ENCODE measurements at places on chromosomes 12 and 14.

- DNase-seq: peak; percentile 89
These were observed 21.6 kb upstream of the CACNA2D4 start for GRCh38 chr12:1939801-1940607.

GRCh38 chr12:85949253-85949652, 75.2 kb downstream of the NTS start:
- no peak for DNase-seq

DNA sequence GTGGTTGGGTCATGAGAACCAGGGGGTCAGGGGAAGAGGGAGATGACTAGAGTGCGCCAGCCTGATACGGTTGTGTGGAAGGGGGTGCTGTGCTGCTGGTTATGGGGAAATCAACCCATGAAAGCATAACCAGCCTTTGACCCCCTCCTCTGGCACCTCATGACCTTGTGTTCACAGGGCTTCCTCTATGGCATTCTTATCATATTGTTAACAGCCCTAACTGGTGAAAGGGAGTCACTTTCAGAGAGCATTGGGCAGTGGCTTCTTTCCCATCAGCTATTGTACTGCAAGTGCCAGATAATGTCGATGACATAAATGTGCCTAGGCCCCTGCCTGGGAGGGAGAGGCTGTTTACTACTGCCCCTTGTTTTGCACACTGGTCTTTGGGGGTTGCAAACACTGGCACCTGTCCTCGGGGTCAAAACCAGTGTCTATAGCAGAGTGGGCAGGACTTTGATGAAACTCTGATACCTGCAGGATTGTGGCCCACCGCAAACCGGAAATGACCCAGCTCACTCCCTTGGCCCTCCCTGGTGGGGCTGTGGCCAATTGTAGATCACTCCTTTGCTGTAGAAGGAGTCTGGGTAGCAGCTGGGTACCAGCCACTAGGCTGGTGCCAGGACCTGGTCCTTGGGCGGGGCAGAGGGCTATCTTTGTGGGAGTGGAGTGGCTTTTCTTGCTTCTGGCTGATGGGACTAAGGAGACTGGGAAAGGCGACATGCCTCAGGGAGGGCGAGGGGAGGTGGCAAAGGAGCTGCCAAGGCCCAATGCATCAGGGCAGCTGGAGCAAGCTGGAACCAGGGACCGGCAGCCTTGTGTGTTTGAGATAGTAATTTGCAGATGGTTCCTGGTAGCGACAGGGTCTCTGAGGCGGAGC, 634 bp upstream of the TMEM63C start:
- DNase-seq: no peak

- DNase-seq: no peak
These were observed 32.6 kb downstream of the COCH start for GRCh38 chr14:30906752-30907658.

GRCh38 chr12:25557830-25558436, 4.8 kb upstream of the LMNTD1 start:
- peak; percentile 60 for DNase-seq

DNA sequence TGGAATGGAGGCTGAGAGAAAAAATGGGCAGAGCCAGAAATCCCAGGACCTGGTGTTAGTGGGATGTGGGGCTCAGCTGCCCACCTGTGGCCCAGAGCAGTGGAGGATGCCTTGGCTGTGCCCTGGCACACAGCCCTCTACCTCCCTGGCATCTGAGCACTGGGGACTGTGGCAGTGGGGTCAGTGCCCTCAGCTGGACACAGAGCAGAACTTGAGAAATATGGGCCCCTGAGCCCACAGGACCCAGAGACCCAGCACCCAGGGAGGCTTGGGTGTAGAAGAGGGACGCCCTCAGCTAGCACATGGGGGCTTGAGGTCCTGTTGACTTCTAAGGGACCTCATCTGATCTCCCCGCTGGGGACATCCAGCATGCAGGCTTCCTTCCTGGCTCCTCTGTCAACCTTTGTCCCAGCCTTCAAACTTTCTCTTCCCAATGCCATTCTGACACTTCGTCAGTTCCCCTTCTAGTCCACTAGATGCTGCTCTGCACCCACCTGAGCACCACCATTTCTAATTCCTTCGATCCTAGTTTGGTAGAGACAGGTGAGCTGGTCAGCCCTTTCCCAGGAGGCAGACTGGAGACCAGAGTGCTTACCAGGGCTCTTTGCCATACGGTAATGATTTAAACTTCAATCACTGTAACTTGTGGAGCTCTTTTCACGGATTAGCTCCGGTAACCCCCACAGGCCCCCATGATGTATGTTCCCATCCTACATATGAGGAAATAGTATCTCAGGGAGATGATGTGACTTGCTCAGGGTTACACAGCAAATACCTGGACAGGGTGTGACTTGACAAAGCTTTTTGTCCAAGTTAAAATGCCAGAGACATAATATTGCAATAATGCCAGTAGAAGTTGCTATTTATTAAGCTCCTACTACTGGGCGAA, 143.7 kb downstream of the ASCL4 start:
- DNase-seq: peak; percentile 19

DNA sequence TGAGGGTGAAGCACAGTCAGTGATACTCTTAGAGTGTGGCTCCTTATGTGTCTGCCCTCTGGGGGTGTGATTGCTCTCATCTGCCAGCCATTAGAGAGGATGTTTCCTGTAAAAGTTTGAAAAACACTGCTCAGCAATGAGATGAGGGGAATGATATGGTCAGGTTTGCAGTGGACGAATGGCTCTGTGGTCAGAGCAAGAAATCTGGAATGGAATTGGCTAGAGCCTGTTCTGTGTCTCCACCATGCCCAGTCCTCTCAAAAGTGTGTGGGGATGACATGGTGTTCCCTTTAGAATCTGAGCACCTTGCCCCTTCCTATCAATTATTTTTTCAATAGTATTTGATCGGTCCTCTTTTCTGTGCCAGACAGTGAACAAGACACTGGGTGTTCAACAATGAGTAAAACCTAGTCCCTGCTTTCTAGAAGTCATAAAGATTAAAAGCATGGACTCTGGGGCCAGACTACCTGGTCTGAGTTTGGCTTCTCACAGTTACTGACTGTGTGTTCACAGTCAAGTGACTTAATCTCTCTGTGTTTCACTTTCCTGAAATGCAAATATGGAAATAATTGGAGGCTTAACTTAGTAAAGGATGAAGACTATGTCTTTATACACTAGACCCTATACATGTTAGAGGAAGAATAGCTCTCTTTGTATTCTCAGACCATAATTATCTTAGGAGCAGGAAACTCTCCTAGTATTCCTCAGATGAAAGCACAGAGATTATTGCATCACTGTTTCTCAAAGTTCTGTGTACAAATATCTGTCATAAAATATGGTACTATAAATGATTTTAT, 1.6 kb downstream of the ACSS3 start:
- DNase-seq: no peak

DNA sequence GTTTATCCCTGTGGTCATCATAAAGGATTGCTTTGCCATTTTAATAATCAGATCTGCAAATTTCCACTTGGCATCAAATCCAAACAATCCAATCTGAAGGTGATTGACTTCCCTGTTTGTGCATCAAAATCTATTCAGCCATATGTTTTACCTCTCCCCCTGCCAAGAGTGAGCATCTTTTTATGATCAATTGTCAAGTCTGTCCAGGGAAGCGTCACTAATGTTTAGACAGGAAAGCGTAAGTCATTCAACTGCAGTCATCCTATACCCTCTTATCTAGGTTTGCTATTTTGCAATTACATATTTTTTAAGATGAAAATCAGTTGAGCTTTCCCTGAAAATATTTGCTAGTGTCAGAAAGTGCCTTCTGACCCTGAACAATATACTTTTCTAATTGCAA, 1224.1 kb upstream of the SEL1L start:
- DNase-seq: no peak

GRCh38 chr14:86505808-86506207, 975.9 kb downstream of the FLRT2 start:
- peak; percentile 41 for DNase-seq

DNA sequence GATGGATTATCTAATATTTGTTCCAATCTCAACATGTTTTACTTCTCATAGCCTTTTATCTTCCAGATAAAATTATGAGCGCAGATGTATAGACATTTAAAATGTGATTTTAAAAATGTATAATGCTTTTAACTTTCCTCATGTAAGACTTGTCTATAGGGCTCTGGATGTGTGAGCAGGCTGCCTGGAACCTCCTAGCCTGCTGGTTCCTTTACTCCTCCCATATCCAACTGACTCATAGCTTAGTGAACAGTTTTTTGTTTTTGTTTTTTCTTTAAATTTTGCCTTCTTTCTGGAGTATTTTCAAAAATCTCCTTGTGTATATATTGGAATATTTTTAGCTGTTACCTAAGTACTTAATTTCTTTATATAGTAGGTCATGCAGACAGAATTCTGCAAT, 115.4 kb downstream of the PDE3A start:
- DNase-seq: no peak

DNA sequence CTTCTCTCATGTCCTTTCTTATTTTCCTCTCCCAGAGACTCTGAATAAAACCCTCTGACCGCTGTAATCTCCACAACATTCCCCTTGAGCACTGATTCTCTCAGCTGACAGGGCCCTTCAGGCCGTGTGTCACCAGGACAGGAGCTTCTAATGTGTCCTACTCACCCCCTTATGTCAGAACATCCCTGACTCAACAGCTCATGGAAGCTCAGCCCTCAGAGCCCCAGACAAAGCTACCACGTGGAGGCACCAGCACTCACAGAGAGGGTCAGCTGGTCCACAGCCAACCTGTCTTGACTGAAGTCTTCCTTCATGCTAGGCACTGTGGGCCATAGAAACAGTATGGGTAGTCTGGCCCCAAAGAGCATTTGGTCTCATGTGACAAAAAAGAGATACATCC, 49.8 kb downstream of the SMUG1 start:
- DNase-seq: peak; percentile 14

DNA sequence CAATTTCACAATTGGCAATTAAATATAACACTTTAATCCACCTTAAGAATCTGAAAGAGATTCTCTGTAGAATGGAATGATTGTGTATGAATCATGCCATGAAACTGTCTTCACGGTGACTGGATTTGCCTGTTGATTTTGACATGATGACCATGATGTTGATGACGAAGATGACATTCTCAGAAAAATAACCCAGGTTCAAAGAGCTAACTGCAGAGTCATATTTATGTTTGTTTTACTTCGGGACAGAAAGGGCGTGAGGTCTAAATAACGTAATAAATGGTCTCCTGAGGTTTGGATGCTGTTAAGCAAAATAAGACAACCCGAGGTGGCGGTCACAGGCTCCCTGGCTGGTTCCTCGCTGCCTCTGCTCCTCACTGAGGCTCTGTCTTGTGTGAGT, 532.0 kb downstream of the TMEM121 start:
- no peak for DNase-seq
